ENCODE measurements at places on chromosomes 1 and 21. TPM values are rescaled to one million over a fixed set of nuclear protein-coding genes. Genes with fewer than 3 reads are reported as not detected.

DNA sequence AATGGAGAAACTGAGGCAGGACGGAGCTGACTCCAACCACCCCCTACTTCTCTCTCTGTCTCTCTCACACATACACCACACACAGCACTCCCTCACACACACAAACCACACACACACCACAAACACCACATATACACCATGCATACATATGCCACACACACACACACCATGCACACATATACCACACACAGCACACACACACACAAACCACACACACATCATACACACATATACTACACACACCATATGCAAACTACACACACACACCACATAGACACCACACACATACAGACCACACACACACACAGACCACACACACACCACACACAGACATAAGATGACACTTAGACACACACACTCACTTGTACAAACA is 94.3 kb downstream of the RIPK4 start:
- no peak for DNase-seq

GRCh38 chr1:8396083-8396785 is 78.3 kb downstream of the SLC45A1 start:
- no peak for DNase-seq

DNA sequence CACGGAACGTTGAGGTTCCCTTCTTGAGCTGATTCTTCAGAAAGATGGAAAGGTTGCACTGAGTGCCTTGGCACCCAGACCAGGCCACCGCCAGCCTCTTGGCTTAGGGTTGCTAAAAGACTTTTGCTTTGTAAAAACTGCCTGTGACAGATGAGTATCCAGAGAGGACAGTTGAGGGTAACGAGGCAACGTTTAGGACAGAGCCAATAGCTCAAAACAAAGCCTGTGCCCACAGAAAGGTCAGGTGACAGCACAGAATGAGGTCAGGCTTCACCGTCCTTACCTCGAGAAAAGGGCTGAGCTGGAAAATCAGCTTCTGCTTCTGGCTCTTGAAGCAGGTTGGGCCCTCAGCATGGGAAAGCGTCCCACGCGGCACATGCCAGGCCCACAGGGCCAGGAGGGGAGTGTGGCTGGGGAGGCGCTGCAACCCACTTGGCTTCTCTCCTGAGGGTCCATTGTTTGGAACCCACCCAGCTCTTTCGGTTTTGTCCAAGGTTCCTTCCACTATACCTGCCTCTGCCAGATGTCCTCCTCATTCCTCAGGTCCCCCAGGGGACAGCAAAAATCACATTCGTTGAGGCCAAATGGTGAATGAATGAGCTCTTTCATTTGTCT is 55.5 kb downstream of the SCCPDH start:
- DNase-seq, result no peak

GRCh38 chr1:8431019-8431418 is 113.1 kb downstream of the SLC45A1 start:
- DNase-seq, result peak; percentile 60

The KRTAP21-2 gene
- total RNA-seq, result not detected

The TRIM67 gene
- total RNA-seq, result not detected

The ARTN gene
- total RNA-seq, result 0.36 TPM
